ENCODE measurements at places on chromosomes 1 and 21.

- DNase-seq = no peak
These were observed 3.2 kb downstream of the FCRL2 start for GRCh38 chr1:157773493-157774350.

GRCh38 chr21:37944496-37944895 is 28.2 kb upstream of the KCNJ6 start:
- DNase-seq = no peak

- no peak for DNase-seq
These were observed 90.7 kb downstream of the ATP1A1 start for GRCh38 chr1:116463730-116464129.

DNA sequence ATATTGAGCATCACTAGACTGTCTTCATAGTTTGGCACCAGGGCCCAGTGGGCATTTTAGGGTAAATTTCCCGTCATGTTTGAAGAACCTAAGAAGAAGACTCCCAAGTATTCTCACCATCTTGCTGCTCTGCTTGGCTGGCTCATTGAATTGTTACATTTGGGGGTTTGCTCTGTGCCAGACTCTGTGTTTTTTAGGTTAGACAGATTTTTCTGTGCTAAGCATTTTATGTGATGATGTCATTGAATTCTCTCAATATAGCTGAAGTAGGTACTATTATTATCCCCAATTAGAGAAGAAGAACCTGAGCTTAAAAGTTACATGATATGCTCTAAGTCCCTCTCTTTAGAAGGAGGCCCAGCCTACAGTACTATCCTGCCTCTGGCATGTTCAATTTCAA is 28.0 kb upstream of the DNASE2B start:
- no peak for DNase-seq

- no peak for DNase-seq
These were observed 117.4 kb downstream of the AKT3 start for GRCh38 chr1:243732637-243733036.

DNA sequence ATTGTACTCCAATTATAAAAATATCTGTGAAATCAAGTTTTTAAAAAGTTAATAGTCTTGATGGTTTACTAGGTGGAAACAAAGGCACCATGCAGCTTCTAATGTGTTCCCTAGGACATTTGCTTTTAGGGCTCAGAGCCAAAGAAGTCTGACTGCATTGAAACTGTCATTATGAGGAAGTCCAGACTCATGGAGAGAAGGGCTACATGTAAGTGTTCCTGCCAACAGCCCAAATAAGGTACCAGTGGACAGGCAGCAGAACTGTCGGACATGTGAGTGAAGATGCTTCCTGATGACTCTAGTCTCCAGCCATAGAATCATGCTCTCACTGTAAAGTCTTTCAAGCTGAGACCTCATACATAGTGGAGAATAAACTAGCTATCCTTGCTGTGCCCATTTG is 287.6 kb downstream of the AKT3 start:
- DNase-seq = no peak

- DNase-seq = no peak
These were observed 122.5 kb upstream of the KCNJ15 start for GRCh38 chr21:38134084-38134873.

DNA sequence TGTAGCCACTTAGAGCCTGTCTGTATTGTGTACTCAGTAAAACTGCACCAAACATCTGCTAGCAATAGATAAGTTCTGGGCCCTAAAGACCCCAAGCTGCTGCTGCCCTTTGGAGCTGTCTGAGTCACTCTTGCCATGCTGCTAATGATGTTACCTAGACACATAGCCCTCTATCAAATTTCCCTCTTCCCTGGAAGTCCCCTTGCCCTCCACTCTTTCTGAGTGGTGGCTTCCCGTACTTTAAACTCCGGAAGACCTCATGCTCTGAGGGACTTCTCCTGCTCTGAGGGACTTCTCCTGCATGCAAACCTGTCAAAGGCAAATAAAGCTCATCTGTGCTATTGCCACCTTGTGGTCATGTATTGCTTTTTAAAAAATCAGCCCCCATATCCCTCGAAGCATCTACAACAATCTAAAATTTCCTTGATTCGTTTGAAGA is 34.0 kb downstream of the FH start:
- DNase-seq = no peak

DNA sequence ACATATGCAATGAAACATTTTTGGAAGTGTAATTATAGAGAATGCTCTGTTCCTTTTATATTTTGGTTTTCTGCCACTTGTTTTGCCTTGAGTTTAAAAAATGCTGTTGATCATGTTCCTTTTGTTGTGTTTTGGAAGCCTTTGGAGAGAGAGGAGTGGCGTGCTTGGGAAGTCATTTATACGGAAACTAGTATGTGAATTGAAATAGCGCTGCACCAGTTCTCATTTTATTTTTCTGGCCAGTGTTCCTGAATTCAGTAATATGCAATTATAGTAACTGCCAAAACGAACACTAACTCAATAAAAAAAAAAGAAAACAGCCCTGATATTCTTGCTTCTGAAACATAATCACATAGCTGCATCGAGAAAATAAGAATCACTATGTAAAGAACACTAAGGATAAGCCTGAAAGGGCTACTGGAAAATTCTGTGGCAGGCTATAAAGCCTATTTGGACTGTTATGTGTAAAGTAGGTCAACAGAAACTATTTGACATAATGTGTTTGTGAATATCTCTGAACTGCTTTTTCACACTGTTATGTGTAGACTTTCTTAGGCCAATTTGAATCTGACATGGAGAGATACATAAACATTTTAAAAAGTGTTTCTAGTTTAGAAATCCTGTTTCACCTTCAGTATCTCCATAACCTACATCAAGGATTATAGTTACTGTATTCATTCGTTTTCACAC is 742.0 kb downstream of the KCNT2 start:
- DNase-seq = no peak

GRCh38 chr1:99975529-99975928 is 5.7 kb downstream of the SLC35A3 start:
- no peak for DNase-seq

GRCh38 chr1:23337869-23338268 is 6.2 kb downstream of the HNRNPR start:
- no peak for DNase-seq

Data from nucleus accumbens (tissue), 56 donors.